ENCODE measurements at places on chromosomes 6 and 20.

- DNase-seq, result peak; percentile 4
Observed at GRCh38 chr6:71289039-71289801, 609 bp downstream of the OGFRL1 start.

GRCh38 chr6:135438907-135439535, 58.5 kb downstream of the AHI1 start:
- no peak for DNase-seq

GRCh38 chr6:145189836-145190235, 545.5 kb downstream of the EPM2A start:
- no peak for DNase-seq

DNA sequence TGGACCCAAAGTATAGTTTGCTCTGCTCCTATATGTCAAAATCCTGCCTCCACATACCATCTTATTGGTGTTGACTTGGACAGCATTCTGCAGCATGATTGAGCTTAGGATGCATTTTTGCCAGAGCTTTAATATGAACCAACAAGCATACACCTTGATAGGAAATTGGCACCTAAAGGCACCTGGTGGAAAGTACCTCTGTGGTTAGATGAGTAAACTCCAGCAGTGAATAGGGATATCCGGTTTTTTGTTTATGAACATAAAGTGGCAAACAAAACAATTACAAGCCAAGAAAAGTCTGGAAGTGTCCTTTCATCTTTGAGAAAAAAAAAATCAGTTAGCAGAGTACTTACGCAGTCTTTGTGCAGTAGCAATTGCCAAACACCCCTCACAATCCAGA, 6.2 kb upstream of the CYP24A1 start:
- no peak for DNase-seq

DNA sequence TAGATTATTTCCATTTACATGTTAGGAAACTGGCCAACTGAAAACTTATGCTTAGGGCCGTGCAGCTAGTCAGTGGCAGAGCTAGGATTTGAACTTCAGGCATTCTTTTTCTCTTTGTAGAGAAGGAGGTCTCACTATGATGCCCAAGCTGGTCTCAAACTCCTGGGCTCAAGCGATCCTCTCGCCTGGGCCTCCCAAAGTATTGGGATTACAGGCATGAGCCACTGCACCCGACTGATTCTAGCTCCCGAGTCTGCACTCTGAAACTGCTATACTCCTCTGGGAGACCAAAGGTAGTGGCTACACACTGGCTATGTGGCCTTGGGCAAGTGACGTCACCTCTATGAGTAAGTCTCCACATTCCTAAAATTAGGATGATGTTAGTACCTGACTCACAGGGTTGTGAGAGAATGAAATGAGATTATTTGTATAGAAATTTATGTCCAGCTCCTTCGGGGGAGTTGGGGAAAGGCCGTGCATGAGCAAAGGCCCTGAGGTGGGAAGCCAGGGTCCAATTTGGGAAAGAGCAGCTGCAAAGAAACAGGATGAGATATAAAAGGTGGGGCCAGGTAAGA, 6.4 kb downstream of the PLTP start:
- DNase-seq, result no peak

GRCh38 chr6:41469156-41470028, 76.8 kb upstream of the FOXP4 start:
- DNase-seq, result no peak

GRCh38 chr6:140915103-140915502, 1217.6 kb upstream of the GJE1 start:
- DNase-seq, result no peak

- DNase-seq, result no peak
Observed at GRCh38 chr20:1184638-1185315, at the start of gene TMEM74B. TSS of gene TMEM74B (minus strand) at chr20:1184981. CDS start at chr20:1183801, 1,180 bp downstream.

- DNase-seq, result no peak
Observed at GRCh38 chr20:47656318-47656717, 129.0 kb downstream of the SULF2 start.

DNA sequence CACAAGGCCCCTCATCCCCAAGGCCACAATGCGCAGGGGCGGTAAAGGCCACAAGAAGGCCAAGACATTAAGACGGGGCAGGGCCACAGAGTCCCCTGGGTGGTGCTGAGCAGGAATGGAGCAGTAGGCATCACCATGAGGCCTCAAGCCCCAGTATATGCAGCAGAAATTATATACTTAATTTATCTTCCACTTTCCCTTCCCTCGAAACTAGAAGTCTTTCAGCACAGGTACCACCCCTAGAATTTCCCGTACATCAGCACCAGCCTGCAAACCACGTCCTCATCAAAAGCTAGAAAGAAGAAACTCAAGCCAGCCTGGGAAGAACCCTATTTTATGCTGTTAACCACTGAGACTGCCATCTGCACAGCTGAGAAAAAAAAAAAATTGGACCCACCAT, 89.4 kb downstream of the PLG start:
- no peak for DNase-seq

DNA sequence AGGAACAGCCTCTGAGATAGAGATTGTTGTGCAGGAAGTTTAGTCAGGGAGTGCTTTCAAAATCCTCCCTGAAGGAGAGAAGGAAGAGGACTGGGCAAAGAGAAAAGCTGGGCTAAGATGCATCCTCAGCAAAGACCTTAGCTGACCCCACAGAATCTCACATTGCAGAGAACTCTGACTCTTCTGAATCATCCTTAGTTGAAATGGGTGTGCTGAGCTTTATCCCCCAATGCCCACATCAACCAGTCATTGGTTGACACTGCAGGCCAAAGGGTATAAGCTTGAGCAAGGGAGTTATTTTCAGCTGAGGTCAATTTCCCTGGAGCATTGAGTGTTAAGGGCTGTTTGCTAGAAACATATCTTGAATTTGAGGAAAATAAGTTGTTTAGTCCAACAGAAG, 732.2 kb downstream of the CBLN4 start:
- DNase-seq, result no peak

DNA sequence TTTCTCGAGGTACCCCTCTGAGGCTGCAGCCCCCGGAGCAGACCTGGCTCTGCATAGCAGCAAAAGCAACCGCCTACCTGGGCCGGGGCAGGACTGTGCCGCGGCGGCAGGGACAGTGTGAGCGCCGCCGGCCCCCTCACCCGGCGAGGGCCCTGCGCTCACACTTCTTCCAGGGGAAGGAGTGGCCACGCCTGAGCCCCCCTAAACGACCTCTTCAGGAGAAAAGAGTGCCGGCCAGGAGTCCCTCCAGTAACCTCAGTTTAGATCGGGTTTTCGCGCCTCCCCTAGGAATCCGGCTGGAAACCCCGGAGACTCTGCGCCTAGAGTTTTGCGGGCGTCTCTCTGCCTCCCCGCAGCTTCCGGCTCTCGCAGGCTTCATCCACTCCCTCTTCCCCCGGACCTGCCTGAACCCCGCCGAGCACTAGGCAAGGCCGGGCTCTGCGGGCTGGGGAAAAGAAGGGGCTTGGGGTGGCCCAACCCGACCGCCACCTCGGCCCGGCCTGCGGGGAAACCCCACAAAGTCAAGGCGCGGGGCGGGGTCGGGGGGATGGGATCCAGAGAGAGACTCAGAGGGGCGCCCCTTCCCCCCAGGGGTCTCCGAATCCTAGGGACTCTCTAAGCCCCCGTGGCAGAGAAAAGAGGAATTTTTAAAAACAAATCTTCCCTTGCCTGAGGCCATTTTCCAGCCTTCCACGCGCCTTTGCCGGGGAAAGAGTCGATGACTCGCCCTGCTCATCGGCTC, 558 bp downstream of the LINC00237 start:
- DNase-seq, result no peak

GRCh38 chr20:18001131-18001921, 32.5 kb downstream of the MGME1 start:
- DNase-seq, result no peak

DNA sequence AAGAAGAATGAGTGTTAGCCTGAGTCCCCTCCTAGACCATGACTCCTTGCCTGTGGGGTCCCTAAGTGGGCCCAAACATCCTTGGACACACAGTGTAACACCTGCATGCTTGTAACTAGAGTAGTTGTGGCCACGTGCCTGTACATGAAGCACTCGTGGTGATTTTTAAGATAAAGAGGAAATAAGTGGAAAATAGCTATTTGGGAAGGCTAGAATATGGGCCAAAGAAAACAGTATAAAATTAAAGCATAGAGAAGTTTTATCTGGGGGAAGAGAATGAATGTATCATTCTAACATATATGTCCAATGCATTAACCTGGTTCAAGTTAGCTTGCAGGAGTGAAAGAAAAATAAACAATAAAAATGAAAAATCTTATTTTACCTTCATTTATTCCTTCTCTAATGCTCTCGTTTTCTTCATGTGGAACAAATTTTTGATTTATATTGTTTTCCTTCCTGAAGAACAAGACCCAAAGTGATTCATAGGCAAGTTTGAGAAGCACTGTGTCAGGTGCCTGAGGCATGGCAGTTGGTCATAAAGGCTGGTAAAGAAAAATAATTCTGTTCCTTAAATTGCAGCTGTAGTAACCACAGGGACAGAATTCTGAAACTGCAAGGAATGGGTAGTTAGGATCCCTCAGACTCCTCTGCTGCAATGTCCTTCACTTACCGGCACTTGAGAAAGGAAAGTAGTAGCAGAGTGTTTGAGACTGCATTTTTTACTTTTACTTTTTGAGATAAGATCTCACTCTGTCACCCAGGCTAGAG, 8.5 kb upstream of the CST3 start:
- DNase-seq, result no peak

DNA sequence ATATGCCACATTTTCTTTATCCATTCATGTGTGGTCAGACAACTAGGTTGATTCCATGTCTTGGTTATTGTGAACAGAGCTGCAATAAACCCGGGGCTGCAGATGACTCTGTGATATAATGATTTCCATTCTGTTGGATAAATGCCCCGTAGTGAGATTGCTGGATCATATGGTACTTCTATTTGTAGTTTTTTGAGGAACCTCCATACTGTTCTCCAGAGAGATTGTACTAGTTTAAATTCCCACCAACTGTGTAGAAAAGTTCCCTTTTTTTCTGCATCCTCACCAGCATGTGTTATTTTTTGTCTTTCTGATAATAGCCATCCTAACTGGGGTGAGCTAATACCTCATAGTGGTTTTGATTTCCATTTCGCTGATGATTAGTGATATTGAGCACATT, 62.2 kb upstream of the MAP3K4 start:
- DNase-seq, result no peak

GRCh38 chr6:125584468-125584939, 164.9 kb upstream of the HEY2 start:
- DNase-seq, result no peak

DNA sequence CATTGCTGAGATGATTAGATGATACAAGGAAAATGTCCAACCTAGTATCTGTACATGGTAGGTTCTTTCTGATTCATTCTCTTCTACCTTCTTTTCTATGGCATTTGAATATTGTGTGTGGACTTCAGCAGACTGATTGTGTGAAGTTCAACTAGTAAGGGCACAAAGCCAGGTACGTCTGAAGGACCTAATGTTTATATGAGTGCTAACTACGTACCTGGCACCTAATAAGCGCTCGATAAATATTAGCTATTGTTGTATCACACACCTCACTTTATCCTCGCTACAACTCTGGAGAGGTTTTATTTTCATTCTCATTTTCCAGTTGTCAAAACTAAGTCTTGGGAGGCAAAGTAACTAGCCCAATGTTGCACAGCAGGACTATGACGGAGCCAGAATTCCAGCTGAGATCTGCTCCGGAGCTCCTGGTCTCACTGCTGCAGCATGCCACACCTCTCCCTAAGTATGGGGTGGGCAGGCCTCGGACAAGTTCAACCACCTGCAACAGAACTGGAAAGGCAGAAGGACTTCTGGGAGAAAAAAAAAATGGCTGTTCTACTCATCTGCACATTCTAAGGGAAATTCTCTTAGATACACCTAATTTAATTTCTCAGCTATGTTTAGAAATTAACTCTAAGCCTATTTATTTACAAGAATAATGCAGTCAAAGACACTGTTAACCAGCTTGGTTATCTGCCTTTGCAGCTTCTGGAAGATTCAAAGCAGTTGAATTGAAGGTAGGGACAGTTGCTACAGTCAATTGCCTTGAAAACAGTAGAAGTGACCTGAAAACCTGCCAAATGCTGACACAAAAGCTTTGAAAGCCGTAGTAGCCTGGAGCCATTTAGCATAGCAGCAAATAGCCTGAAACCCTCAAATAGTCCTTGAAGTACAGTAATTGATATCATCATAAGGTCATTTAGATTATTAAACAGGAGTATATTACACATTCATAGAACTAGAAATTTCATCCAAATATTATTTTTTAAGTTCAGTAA, 165.0 kb downstream of the PDE7B start:
- no peak for DNase-seq

GRCh38 chr6:95682476-95682875, 105.1 kb downstream of the MANEA start:
- no peak for DNase-seq

GRCh38 chr20:49476016-49476355, 6.5 kb downstream of the KCNB1 start:
- no peak for DNase-seq

- no peak for DNase-seq
Observed at GRCh38 chr6:140923048-140923447, 1209.7 kb upstream of the GJE1 start.

DNA sequence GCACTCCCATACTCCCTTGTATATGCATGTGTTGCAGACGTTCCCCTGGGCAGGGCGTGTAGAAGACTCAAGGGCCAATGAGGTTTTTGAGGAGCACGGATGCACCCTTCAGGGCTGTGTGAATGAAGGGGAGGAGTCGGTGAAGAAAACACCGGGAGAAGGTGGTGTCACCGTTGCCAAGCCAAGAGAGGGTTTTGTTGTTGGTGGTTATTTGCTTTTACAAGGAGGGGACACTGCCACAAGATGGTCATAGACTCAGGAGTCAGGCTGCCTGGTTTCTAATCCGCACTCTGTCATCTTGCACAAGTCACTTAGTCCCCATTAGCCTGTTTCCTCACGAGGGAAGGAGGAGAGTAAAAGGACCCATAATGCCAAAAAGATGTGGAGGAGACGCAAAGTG, 124.0 kb downstream of the PXDC1 start:
- DNase-seq, result no peak

- DNase-seq, result no peak
Observed at GRCh38 chr6:34465531-34466241, at the start of gene PACSIN1. TSS of gene PACSIN1 (plus strand) at chr6:34466076. CDS start at chr6:34526306, 60,230 bp downstream.
